Activated CD8-positive, alpha-beta memory T cell treated with anti-CD3 and anti-CD28 coated beads for 48 hours (primary cell): ENCODE measurements at places on chromosomes 16 and 17.

DNA sequence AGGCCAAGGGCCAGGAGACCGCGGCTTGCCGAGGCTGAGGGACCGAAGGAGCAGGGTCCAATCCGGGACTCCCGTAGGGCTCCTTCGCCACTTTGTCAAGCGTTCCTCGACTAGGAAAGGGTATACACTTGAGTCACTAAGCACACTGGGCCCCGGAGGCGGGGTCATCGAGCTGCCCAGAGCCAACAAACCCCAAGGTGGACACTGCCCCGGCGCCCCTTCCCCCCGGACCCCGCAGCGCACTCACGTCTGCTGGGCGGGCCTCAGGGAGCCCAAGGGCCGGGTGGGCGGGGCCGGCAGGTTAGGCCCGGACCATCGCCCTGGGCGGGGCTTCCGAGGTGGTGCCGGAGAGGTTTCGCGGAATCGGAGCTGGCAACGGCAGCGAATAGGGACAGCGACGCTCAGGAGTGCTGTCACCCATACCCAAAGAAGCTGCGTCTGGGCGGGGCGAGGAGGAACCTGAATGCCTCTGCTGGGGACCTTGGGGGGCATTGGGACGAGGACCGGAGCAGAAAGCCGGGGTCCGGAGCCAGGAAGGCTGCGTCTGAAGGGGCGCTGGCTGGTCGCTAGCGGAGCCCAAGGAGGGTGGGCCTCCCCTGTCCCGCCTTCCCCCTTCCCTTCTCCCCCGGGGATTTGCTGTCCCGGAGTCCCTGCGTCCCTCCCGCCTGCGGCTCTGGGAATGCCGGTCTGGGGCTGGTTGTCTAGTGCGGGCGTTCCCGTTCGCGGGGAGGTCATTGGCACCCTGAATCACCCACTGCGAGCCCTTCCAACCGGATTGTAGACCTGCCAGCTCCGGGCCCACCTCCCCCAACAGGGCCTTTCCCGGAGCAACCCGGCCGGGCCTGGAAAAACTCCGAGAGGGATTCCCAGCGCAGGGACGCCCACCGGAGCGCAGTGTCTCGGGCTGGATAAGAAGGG is 118.2 kb upstream of the SMURF2 start:
- DNase-seq = peak; percentile 54

GRCh38 chr17:36939802-36940312 is 2.6 kb downstream of the LHX1 start:
- DNase-seq = no peak

GRCh38 chr16:65876624-65877023 is 489.9 kb upstream of the CDH5 start:
- DNase-seq = no peak

GRCh38 chr16:84992717-84993075 is 18.6 kb downstream of the ZDHHC7 start:
- DNase-seq = no peak

GRCh38 chr16:87140211-87141200 is 176.7 kb downstream of the C16orf95 start:
- DNase-seq = no peak

GRCh38 chr16:85550953-85551924 is 61.9 kb upstream of the GSE1 start:
- DNase-seq = no peak

- DNase-seq = no peak
These were observed 19.9 kb downstream of the LDHD start for GRCh38 chr16:75096656-75097055.

DNA sequence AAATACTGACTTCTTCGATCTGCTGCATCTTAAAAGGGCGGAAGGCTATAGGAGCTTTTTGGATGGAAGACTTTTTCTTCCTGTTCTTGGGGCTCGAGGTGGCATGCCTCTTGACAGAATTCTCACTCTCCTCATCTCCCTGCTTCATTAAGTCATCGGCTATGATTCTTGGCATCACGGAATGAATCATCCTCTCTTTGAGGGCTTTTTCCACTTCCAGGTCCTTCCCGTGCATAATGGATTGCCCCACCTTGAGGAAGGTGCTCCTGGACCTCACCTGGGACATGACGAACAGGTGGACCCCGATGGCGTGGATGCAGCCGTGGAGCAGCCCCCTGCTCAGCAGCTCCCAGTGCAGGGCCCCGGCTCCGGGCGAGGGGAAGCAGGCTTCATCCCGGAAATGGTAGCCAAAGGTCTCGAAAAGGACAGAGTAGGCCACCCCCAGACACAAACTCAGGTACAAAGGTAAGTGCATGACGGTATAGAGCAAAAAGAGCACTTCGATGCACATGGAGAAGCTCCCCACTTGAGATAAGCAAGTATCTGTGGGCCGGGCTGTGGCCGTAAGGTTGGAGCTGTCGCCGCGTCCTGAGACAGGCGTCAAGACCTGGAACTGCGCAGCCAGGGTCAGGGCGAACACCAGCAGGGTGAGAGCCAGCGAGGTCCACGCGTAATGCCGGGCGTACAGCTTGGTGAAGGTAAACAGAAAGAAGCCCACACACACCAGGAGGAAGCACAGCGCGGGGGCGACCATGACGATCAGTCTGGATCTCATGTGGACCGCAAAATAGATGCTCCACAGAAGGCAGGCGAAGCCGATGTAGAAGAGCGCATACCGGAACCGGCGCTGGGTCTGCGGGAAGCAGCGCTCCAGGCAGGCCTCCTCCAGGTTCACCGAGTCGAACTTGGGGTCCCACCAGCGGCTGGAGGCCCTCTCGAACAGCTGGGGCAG is 1.7 kb downstream of the ADCY9 start:
- DNase-seq = no peak

GRCh38 chr16:931626-932500 is 38.9 kb downstream of the LMF1 start:
- no peak for DNase-seq

DNA sequence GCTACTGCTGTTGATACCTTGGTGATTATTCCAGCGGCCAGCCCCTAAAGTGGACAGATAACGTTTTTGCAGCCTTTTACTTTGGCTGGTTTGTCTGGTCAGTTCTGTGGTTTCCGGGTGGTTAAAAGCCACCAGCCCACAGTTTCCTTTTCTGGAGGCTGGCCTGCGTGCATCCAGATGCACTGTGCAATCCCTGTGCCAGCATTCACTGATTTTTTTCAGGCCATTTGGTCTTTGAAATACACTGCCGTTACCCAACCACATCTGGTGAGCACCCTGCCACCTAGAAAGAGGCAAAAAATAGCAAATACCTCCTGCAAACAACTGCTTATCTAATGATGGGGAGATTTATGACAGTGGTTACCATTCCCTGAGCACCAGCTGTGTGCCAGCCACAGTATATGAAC is 797 bp downstream of the NUDT7 start:
- no peak for DNase-seq

DNA sequence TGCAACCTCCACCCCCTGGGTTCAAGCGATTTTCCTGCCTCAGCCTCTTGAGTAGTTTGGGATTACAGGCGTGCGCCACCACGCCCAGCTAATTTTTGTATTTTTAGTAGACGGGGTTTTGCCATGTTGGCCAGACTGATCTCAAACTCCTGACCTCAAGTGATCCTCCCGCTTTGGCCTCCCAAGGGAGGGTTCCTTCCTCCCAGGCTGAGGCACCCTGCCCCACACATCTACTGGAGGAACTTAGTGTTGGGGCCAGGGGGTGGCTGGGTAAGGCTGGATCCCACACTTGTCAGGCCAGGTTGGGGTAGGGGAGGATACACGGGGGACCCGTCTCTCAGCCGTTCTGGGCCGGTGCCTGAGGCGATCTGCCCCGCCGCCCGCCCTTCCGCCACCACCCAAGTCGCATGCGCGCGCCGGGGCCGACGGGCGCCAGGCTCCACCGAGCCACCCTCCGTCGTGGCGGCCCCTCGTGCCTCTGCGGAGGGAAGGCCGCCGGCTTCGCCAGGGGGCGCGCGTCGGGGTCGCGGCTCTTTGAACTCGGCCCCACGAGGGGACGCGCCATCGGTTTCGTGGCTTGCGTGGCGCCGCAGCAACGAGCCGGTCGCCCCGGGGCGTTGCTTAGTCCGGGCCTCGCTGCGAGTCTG is 15.9 kb downstream of the GRB7 start:
- DNase-seq = peak; percentile 59

GRCh38 chr17:35046245-35046644 is 17.3 kb downstream of the RFFL start:
- no peak for DNase-seq

DNA sequence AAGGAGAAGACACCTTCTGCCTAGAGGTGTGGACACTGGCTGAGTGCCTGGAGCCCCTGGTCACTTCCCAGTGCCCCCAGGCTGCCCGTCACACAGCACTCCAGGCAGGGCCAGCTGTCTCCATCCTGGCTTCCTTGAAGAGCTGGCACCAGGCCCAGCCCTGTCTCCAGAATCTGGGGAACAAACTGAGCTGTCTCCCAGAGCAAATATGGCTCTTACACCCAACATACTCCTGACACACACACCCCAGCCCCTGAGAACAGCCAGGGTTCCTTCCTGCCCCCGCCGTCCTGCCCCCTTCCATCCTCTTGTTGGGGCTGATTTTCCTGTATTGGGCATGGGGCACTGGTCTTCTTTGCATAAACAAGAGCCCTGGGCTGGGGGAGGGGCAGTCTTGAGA is 9.1 kb downstream of the NHERF1 start:
- no peak for DNase-seq

DNA sequence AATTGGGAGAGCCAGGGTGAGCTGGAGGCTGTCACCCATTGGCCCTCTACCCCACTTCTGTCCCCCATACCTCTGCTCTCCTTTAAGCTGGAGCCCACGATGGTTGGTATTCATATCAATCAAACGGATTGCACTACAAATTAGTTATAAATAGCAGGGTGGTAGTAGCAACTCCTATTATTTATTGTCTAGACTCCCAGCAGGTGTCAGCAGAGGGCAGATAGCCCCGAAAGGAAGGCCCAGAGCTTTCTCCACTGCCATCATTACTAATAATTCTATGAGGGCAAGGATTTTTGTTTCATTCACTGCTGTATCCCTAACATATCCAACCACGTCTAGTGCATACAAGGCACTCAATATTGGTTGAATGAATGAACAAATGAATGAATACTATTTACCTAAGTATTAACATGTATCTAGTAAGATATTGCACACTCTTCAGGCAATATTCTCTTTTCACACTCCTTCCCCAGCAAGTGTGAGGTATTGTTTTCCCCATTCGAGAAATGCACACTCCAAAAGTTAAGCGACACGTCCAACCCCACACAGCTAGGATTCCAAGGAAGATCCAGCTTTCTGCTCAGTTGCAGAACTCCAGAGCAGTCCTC is 6.3 kb downstream of the C17orf50 start:
- DNase-seq = no peak

DNA sequence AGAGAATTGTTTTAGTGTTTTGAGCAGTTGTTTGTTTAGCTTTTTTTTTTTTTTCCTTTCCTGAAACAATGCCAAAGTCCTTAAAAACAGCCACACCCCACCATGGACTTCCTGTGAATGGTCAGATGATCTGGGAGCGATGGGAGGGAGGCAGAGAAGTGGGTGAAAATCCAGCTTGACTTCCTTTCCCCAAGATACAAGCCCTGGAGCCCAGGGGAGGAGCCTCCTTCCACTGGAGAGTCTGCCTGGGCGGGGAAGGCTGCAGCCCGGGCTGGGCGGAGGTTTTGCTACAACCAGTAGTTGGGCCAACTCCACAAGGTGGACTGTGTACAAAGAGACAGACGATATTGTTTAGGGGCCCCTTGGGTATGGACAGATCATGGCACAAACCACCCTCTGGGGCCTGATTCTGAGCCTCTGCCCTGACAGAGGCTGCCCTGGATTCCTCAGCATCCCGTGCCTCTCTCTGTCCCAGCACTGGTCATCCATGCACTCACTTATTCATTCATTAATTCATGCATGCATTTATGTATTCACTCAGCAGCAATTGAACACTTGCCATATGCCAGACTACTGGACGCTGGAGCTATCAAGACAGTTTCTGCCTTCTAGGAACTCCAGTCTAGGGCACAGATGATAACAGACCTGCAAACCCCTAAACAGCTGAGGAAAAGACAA is 29.8 kb downstream of the WSB1 start:
- DNase-seq = no peak

DNA sequence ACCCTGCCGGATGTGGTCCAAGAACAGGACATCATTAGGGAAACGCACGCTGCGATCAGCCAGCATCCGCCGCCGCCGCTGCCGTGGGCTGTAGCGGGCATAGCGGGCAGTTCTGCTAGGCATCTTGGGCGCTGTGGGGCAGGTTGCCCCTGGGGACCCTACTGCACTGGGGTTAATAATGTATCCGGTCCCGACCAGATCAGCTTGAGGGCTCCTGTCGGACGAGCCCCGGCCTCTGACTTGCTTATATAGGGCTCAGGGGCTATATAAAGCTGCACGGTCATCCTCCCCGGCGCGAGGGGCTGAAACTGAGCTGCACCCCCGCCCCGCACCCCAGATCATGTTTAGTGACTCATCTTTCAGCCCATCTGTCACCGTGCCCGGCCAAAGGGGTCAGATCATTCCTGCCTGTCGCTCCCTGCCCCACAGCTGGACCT is at the start of gene PPP1R27:
TSS of gene PPP1R27 (minus strand) at position 220 of the 437 bp plus-strand sequence. CDS start at position 123, 97 bp downstream.
- DNase-seq = no peak

DNA sequence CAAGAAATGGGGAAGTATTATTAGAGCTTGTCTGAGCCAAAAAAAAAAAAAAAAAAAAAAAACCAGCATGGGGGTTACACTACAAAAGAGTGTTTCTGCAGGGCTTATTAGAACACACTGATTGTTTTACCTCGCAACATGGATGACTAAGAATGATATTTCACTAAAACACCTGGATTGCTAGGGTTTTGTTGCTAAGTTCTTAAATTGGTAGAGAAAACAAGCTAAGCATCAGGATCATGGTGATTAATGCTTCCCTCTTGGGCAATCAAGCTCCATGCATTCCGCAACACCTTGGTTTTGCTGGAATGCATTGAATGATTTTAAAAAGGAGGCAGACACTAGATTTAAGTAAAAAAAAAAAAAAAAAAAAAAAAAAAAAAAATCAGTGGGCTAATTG is 931.4 kb upstream of the CDH8 start:
- no peak for DNase-seq

DNA sequence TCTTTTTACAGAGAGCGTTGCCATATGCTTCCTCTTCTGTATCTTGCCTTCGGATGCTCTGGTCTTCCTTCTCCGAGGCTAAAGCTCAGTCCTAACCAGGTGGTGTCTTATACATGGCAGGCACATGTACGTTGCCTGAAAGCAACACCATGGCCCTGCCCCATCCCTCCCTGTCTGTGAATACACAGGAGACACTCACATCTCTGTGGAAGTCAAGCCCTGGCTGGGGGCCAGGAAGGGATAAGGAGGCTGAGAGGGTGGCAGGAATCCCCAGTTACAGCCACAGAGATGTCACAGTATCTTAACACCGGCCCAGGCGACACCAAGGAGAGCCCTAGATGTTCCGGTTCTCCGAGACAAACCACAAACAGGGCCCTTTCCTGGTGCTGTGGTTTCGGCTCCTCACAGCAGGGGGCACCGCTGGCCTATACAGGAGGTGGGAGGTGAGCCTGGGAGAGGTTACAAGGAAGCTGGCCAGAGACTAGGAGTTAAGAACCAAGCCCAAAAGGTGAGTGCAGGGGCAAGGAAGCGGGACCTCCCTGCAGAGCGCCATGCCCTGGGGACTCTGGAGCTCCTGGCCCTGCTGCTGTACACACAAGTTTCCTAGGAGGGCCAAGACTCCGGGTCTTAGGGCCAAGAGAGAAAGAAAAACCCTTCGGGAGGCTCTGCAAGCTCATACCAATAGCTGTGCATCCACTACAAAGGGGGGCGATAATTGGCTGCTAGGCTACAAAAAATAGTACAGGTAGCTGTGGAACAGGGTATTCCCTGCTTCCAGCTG is 41.7 kb downstream of the SRL start:
- no peak for DNase-seq
